Fibroblast of upper back skin (primary cell): ENCODE measurements at places on chromosomes 1 and 21.

DNA sequence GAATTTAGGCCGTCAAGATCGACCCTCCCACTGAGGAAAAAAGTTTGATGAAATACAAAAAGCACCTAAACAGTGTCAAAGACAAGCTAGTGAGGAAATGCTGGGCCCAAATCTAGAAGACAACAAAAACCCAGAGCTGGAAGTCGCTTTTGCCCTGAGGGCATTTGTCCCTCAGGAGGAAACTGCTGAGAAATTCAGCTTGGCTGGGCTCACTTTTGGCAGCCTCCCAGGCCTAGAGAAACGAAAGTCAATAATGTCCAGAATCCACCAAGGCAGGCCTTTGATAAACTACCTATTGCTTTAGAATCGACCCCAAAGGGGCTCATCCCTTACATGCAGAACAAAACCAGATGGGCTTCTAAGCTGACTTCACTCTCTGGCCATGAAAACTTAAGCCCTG lies 38.9 kb downstream of the SYT2 start:
- no peak for DNase-seq

- no peak for DNase-seq
Observed at GRCh38 chr1:40563266-40563665, 31.8 kb downstream of the ZNF684 start.

GRCh38 chr1:25695771-25696311 lies 79.2 kb downstream of the MAN1C1 start:
- peak; percentile 97 for DNase-seq

DNA sequence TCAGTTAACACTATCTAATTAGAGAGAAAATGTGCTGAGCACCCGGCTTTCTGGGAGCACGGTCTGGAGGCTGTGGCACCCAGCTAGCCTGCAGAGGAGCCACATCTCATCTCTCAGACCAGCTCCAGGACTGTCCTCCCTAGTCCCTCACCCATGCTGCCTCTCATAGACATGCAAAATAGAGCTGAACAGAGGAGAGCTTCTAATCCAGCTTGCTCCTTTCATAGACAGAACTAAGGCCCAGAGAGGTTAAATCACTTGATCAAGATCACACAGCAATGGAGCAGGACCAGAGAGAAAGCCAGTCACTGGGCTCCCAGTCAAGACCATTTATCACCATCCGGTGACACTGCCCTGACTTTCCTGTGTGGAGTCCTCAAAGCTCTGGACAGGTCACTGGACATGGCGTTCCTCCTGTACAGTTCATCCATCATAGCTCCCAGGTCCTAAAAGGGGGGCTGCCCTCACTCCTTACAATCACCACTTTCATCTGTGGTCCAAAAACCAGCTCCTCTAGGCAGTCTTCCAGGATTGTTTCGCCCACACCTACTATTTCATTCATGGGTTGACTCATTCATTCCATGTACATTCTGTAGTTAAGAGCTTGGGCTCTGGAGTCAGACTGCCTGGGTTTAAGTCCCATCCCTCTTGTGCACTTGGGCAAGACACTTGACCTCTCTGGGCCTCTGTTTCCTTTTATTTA lies 8.8 kb upstream of the CAMK2N1 start:
- peak; percentile 86 for DNase-seq

GRCh38 chr1:161932668-161933067 lies 91.0 kb downstream of the OLFML2B start:
- DNase-seq = no peak

DNA sequence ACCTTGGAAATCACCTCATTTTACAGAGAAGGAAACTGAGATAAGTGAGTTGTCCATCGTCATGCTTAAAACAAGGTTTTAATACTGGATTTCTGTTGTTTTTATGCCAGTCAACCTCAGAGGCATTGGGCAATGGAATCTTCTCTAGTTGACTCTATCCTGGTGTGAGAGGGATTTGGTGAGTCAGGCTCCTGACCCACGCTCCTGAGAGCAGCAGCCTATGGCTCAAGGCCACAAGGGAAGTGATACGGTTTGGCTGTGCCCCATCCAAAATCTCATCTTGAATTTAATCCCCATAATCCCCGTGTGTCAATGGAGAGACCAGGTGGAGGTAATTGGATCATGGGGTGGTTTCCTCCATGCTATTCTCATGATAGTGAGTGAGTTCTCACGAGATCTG lies 90.1 kb downstream of the TLR5 start:
- DNase-seq = no peak

DNA sequence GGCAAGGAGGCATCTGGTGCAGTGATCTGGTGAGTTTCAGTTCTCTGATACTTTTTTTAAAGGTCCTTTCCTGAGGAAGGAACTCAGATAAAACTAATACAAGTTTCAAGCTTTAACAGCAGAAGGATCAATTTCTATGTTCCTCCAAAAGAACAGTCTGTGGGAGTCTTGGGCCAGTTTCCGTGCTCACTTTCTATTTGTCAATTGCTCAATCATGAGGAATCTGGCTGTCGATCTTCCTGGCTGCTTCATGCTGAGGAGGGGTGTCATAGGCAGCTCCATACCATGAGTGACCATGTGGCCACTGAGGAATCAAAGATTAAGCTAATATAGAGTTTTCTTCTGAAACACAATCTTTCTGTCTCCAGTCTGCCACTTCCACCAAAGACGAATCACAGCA lies 11.4 kb upstream of the TMEM125 start:
- no peak for DNase-seq

DNA sequence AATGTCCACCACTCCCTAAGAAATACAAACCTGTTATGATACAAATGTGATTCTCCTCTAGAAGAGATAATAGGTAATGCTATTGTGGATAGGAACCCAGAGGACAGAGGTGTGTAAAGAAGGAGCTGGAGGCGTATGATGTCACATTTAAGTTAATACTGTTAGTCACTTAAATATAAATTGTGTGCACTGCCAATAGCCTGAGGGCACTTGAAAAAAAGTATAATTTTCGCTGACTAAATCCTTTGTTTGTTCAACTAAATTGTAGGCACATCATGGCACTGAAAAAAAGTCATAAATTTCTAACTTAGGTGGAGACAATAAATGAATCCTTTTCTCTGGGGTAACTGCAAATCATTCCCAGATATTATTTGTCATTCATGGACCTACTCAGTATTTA lies 4.4 kb downstream of the RCSD1 start:
- no peak for DNase-seq
